COR-L47 (cell line): ENCODE measurements at places on chromosomes 3 and 15.
A peak's percentile ranks its signal among the peaks of the same experiment; 100 is the strongest.

DNA sequence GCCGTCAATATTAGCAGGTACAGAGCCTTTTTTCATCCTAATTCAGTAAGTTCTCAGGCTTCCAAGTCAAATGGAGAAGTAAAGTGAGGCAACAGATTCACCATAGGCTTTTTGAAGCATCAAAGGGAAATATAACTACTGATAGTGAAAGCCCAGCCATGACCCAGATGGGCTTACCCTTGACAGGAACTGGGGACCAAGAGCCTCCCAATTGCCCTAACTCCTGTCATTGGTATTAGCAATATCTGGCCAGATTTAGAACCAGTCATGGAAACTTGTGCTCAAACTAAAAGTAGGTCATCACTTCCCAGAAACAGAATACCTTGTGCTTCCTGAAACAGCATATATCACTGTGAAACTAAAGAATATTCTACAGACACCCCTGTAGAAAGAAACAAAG lies 33.0 kb downstream of the NME9 start:
- DNase-seq = no peak

DNA sequence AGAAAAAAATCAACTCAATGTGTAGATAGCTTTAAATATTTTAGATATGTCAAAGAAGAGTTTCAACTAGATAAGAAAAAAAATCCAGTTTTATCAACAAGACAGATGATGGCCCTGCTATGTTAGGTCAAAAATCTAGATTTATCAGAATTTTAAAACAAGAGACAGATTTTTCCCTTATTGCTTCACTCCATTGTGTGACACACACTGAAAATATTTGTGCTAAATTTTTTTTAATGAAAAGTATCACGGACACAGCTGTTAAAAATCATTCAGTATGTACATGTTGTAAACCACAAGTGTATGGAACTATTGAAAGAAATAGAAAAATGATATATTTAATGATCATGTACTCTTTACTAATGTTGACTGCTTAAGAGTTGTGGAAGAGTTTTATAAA lies 43.6 kb downstream of the FOXB1 start:
- no peak for DNase-seq

GRCh38 chr3:41932464-41932863 lies 29.4 kb downstream of the ULK4 start:
- no peak for DNase-seq

- no peak for DNase-seq
These were observed 31.0 kb upstream of the THBS1 start for GRCh38 chr15:39549912-39550311.

DNA sequence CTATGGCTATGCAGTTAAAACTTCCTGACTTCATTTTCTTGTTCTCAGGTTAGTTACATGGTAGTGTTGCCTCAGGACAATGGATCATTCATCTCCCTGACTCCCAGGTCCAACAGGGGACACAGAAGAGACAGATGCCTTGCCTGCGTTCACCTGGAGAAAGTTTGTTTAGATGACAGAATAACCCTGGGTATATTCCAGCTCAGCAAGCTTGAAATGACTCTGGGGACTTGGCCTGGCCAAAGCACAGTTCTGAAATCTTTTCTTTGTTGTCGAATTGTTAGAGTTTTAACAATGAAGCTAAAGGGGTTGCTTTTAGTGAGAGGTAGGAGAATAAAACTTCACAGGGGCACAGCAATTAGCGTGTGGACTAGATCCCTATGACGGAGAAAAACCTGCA lies 206.1 kb downstream of the PDZRN3 start:
- no peak for DNase-seq

- DNase-seq = no peak
These were observed 41.4 kb upstream of the SLC41A3 start for GRCh38 chr3:126125341-126125740.

DNA sequence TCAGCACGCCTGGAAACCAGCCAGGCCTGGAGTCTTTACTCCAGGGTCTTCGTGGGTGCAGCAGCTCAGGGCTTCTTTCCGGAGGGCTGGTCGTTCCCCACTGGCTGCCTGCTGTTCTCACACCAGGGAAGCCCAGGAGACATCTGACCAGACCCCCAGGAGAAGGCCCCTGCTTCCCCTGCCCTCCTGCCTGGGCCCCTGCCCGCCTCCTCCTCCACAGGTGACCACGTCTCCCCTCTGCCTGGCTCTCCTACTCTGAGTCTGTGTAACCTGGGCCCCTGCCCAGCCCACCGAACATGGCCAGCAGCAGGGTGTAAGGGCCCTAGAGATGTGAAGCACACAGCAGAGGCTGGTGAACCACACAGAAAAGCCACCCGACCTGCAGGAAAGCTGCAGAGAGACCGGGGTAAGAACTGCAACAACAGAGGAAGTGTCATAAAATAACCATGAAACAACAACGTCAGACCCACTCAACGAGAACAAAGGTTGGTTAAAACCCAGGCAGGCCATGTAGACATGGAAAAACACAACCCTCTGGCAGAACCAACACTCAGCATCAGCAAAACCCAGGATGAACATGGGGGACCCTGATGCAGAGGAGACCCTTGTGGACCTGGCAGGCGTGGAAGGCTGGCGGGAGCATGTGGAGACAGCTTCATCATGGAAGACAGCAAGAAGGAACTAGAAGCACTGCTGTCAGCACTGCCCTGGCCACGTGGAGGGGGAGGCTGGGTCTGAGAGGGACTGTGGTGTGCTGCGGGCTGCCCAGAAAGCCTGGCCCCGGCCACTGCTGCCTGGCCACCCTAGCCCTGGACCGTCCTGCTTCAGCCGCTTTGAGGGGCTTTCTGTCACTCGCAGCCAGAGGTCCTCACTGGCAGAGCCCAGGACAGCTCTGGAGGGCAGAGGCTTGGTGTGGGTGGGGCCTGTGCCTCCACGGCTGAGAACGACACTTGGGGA lies 20.4 kb downstream of the UROC1 start:
- DNase-seq = no peak

GRCh38 chr3:45552031-45552793 lies 42.3 kb upstream of the LIMD1 start:
- no peak for DNase-seq

DNA sequence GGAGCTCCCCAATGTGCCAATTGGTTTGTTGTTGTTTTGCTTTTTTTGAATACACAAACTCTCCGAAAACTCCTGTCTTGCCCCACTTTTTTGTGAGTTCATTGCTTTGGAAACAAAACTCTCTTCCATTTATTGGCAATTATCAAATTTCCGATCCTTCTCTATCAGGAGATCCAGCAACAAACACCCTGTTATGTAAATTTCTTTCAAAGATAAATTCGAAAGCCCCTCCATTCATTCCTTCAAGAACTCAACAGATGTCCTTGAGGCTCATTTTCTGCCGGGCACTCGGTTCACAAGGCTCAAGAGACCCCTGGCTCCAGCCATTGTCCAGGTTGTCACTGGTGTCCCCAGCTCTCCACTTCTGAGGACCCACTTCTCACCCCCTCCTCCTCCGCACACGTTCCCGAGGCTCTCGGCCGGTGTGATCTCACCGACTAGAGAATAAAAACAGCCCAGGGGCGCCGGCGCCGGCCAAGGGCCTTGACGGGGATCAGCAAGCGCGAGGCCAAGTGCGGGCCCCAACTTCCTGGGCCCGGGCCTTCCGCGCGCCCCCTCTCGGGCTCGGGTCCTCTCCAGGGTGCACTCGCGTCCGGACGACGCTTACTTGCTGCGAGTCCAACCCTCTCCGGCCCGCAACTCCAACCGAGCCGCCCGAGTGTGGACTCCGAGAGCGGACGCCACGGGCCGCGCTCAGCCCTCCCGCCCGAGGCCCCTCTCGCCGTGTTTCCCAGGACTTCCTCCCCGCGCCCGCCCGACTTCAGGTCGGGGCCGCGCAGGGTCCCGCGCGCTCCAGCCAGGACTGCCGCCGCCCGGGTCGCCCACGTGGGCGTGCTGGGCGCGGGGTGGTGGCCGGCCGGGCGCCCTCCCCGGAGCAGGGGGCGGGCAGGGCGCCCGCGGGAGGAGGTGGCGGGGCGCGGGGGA lies 533 bp upstream of the SMAD3 start:
- no peak for DNase-seq

GRCh38 chr15:96187341-96188305 lies 142.9 kb upstream of the NR2F2 start:
- DNase-seq = no peak

GRCh38 chr3:155188031-155188430 lies 105.5 kb downstream of the STRIT1 start:
- no peak for DNase-seq

GRCh38 chr3:168186293-168186983 lies 90.7 kb upstream of the GOLIM4 start:
- DNase-seq = no peak

- peak; percentile 64 for DNase-seq
These were observed 36.4 kb upstream of the PRR23E start for GRCh38 chr3:127156338-127157050.

DNA sequence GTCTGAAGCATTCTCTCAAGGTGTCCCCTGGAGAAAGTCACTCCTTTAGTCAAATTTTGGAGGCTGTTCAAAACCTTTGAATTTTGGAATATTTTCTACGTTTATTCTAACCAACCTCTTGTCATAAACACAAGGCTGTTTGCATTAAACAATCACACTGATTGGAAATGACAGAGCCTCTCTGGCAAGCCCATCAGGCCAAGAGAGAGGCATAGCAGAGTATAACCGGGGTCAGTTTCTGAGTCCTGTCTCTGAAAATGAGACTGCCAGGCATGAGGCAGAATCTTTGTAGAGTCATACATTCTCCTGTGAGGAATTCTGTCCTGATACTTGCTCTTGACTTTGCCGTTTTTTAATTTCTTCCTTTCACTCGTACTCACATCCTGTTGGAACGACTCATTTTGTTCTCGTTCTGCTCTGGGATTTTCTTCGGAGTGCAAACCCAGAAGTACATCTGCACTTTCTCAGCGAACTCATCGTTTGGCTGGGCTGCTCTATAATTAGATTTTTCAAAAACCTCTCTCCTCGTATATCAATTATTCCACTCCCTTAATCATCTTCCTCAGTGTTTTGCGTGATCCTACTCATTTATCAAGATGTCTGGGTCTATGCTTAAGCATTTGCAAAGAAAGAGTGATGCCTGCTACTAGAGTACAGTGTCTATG lies 114.2 kb downstream of the AGBL1 start:
- DNase-seq = no peak

DNA sequence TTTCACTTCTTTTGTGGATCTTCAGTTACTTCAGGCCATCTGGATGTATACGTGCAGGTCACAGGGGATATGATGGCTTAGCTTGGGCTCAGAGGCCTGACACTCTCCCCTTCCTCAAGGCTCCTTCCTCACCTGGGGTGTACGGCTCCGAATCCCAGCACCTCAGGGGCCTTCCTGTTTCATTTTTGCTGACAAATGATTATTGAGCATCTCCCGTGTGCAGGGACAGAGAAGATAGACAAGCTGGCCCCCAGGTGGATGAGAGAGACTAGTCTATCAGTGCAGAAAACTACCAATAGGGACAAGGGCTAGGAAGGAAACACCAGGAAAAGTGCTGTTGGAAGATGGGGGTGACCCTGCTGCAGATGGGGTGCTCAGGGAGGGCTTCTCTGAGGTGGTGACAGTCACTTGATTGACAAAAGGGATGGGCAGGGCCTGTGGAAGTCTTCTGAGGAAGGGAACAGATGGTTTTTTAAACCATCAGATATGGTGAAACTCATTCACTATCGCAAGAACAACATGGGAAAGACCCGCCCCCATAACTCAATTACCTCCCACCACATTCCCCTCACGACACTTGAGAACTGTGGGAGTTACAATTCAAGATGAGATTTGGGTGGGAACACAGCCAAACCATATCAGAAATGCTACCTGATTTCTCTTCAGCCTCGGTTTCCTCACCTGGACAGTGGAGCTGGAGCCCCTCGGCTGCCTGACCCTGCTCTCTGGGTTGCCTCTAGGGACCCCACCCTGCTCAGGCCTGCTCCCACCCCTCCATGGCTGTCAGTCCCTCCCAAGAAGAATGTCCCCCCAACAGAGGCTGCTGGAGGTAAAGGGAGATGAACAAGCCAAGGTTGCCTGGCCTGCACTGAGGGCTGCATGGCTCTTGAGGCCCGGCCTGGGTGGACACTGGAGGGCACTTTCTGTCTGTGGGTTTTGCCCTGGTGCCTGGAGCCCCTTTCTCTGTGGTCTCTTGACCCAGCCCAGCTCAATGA lies 37.2 kb upstream of the ACAD9 start:
- DNase-seq = no peak

GRCh38 chr15:40870716-40871115 lies 3.3 kb downstream of the RHOV start:
- DNase-seq = no peak

DNA sequence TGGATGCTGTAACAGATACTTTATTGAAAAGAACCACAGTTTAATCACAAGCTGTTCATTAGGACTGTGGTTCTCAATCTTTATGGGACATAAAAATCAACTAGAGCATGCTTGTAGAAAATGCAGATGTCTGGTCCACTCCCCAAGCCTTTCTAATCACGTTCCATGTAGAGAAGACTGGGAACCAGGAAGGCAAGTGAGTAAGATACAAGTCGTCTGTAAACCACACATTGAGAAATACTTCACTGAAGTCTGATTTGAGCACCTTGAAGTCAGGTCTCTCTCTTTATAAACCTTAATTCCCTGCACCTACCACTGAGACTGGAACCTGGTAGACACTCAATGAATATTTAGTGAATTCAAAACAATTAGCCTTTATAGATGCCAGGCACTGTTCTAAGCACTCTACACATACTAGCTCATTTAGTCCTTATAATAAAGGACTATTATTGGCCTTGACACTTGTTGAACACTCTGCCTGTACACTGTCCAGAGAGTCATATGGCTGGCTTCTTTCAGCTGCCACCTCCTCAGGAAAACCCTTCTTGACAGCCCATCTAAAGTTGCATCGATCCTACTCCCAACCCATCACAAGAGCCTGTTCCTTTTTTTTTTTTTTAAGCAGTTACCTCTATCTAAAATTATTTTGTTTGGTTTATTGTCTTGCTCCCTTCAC lies 59.0 kb upstream of the CMSS1 start:
- DNase-seq = no peak

DNA sequence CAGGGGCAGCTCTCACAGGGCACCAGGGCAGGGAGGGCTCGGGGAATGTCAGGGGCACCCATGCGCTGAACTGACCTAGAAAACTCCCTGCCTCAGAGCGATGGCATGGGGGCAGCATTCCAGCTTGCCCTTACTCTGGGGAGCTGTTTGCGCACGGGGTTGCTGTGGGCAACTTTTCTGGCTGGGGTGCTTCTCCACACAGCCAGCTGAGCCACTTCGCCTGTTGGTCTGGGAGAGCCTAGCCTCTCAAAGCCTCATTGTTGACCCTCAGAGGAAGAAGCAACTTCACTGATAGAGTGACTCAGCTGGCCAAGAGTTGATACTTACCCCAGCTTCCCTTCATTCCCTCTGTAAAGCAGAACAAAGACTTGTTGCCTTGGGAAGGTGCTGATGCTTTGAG lies 42.6 kb upstream of the MRPS22 start:
- no peak for DNase-seq

- DNase-seq = no peak
These were observed 156.0 kb upstream of the TRIM42 start for GRCh38 chr3:140521751-140522445.

DNA sequence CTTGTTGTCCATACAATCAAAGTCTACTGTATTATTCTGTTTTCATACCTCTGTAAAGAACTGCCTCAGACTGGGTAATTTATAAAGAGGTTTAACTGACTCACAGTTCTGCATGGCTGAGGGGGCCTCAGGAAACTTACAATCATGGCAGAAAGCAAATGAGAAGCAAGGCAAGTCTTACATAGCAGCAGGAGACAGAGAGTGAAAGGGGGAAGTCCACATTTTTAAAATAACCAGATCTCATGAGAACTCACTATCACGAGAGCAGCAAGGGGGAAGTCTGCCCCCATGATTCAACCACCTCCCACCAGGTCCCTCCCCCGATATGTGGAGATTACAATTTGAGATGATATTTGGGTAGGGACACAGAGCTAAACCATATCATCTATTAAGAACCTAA lies 724.6 kb upstream of the CBLB start:
- DNase-seq = no peak

GRCh38 chr3:150414959-150415358 lies 6.9 kb downstream of the TSC22D2 start:
- no peak for DNase-seq
